H7 (cell line): ENCODE measurements at places on chromosomes 3 and 15. TPM values are rescaled to one million over a fixed set of nuclear protein-coding genes. Genes with fewer than 3 reads are reported as not detected.

DNA sequence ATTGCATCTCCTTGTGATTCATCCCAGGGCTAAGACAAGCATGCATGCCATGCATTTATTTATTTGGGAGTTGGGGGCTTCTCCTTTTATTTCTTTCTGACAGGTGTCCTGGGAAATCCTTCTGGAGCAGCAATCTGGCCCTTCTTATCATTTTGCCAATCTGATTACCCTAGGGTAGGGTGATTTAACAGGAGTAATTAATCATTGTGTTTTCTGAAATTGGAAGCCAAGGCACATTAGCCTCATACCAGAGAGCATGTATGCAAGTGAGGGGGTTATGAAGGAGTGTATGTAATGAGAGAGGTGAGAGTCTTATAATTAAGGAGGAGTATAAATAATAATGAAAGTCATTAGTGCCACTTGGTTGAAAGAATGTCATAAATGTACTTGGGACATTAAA lies 37.4 kb upstream of the ARPP21 start:
- DNase-seq, result no peak

DNA sequence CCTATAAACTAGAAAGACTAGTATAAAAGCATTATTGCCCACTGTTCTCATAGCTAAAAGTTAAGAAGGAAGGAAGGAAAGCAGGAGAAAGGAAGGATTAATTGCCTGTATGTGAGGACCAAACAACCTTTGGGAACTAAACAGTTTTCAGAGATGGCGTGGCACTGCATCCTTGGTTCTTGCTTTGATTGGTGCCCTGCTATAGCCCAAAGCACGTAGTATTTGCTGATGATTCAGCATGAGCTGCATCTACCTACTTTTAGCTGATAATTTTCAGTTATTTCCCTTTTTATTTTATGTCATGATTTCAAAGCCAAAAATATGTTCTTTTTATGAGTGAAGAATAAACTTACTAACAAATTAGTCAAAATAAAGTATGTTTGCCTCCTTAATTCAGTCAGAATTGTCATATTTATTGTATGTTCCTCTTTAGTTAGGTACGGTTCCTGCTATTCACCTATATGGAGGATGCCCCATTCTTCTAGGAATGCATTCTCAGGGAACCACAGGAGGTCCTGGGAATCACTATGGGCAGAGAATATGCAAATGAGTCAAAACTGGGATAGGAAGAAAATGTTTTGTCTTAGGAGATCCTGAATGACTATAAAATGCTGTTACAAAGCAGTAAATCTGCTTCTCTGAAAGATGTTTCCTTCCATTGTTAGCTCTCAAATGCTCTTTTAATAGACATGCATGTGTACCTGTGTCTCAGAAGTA lies 65.4 kb upstream of the THSD4 start:
- DNase-seq, result peak; percentile 17

Gene NEK4
- total RNA-seq, result 26.2 and 36.5 TPM in 2 replicates

Gene ATP8B4
- not detected in 2 replicates for total RNA-seq

DNA sequence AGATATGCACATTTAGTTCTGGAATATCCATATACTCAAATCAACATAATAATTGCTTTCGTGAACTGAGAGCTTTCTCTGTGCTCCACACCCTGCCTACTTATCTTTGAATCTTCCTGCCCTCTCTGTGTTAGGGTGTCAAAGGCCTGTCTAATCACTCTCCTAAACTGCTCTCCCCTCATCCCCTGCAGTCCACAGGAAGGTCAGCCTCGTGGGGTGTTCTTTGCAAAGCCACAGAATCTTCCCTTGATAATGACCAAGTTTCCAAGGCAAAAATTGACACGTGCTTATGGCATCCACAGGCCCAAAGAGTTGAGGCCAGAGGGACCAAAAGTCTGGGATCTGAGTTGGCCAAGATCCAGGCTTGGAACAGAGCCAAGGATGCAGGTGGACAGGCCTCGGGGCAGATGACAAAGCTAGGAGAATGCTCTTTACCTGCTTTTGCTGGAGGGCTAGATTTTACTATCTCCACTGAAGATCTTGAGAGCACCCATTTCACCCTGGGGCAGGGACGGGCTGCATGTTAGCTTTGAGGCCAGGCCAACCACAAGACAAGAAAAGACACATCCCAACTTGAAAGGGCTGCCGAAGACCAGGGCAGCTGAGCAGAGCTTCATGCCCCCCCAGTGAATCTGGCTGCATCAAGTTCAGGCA lies 20.4 kb downstream of the BHLHE40 start:
- DNase-seq, result no peak

DNA sequence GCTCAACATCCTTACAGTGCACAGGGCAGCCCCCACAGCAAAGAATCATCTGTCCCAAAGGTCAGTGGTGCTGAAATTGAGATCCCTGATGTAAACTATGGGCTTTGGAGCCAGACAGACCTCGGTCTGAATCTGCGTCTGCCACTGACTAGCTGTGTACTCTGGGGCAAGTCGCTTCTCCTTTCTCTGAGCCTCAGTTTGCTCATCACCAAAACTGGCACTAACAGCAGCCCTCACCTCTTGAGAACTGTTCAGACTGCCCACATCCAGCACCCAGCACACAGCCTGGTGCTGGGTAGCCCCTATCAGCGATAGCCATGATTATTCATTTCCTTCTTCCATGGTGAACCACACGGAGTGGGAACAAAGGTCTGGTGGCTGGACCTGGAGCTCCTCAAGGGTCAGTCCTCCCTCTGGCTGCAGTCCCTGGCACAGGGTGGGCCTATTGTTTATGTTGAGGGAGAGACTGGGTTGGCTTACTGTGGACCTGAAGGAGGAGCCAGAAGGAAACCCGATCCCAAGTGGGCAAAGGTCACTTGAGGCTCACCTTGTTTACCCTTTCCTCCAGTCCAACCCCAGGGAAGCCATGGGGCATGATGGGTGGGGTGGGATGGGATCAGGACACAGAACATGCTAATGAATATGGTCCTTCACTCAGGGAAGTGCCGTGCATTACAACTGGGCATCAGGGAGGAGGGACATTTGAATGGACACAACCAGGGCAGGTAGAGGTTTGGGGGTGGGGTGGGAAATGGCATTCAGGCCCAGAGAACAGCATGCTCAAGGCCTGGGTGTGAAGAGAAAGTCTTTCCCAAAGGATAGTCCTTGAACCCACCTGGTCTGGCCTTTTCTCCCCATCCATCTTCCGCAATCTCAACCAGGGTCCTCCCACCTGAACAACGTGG lies 1.6 kb upstream of the PRKCD start:
- DNase-seq, result peak; percentile 80

DNA sequence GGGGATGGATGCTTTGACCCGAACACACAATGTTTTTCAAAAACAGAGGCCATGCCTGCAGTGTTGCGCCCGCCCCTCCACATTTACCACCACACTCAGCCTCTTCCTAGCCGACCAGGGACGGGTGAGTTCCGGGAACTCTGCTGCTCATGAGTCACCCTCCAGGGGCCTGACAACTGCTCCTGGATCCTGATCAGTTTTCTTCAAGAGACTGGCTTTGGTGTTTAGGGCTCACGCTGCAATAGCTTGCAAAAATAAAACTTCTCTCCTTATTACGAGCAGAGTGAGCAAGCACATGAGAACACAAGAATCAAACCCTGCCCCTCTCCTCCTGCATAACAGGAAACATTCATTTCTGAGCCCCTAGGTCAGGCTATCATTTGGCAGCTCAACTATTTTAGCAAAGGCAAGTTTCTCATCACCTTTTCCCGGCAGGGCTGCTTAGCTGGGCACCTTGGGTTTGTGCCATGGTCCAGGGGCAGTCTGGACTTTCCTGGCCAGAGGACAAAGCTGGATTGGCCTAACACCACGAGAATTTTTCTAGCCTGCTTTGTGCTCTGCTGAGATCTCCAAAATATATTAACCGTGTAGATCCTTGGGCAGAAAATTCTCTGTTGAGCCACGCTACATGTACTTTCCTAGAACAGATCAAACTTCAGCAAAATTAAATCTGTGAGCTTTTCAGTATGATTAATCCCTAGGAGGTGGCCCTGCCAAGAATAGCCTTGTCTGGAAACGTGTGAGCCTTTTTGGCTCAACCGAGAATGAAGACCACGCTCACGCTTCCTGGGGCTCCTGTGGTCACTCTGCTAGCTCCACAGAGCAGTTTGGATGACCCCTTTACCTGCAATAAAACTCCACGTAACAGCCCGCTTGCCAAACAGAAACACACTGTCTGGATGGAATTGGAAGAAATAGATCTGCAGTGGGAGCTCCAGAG lies 52.7 kb upstream of the SPATA12 start:
- peak; percentile 43 for DNase-seq

DNA sequence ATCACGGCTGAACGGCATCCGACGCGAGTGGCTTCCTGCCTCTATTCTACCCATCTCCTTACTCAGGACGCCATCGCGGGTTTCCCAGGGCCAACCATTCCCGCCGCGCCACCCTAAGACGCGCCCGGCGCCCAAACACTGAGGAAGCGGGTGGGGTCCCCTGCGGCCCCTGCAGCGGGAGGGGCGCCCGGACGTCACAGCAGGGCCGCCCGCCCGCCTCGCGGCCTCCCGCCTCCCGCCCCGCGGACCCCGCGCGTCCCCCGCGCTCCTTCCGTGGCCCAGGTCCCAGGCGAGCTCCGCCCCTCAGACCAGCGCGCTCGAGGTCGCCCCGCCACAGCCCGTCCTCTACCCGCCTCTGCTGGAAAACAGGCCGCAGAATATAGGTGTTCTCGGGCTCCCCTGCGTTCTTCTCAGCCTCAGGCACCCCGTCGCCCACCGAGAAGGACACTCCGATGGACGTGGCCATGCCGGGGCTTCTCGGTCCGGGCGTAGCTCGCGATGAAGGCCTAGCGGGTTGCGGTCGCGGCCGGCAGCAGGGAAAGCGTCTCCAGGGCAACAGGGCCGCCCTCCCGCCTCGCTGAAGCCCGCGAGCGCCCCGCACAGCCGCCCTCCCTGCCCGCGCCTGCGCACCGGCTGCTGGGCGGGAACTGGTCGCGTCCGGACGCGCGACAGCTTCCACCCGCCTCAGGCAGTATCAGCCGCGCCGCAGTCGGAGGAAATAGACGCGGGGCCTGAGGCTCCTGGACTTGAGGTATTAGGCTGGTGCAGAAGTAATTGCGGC lies at the start of gene DYNLT2B:
DYNLT2B (minus strand) TSS at position 554 of the 781 bp plus-strand sequence; CDS start at position 466, 88 bp downstream.
- peak; percentile 99 for DNase-seq

Gene THBS1
- 9.9 and 10.1 TPM in 2 replicates for total RNA-seq

DNA sequence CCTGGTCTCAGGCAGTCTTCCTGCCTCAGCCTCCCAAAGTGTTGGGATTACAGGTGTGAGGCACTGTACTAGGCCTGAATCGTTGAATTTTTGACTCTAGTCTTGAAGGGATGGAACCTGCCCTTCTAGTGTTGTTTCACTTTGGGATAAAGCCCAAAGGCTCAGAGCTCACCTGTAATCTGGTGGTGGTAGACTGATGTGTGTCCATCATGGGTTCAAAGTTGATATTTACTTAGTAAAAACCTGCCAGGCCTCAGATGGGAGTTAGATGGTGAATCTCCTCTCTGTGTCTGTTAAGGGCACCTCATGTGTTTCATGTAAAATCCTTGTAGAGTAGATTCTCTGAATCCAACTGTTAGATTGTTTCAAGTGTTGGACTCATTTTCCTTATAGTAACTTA lies 41.1 kb downstream of the FNDC3B start:
- DNase-seq, result no peak

- no peak for DNase-seq
Observed at GRCh38 chr3:125402639-125403038, 27.5 kb upstream of the ZNF148 start.

GRCh38 chr15:67927501-67928168 lies 87.8 kb upstream of the RNU6-1 start:
- DNase-seq, result no peak

Gene H1-8
- not detected in 2 replicates for total RNA-seq

Gene ROBO1
- total RNA-seq, result 34.5 and 71.2 TPM in 2 replicates

DNA sequence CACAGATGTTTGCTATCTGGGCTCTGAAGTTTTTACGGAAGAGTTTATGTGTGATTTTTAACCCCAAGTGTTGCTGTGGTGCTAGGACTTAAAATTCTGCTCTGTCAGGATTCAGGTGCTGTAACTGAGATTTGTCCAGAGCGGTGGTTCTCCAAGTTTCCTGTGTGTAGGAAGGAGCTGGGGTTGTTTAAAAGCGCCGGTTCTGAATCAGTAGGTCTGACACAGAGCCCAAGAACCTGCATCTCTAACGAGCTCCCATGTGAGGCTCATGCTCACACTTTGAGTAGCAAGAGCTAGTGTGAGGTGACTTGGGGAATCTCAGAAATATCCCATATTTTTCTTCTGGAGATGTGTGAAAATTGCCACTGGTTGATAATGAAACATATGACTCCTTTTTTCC lies 325.5 kb downstream of the SATB1 start:
- DNase-seq, result no peak

GRCh38 chr3:14019459-14019858 lies 105.2 kb downstream of the CHCHD4 start:
- DNase-seq, result no peak

DNA sequence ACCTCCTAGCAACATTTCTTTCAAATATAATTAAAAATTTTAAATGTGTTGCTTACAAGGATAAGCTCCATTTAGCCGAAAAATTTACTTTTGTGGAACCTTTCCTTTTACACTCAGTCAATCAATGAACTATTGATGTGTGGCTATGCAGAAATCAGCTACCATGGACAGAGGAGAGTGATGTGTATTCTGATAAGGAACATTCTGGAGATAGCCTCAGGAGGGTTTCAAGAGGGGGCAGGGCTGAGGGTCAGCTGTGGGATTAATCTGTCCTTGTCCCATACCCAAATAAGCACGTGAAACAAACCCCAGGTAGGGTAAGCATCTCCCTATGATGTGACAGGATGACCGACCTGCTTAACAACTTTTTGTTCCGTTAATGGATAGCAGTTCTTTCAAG lies 192.6 kb upstream of the PROK2 start:
- no peak for DNase-seq

GRCh38 chr3:127107491-127108375 lies 85.2 kb upstream of the PRR23E start:
- no peak for DNase-seq

Gene PLAAT1
- total RNA-seq, result 3.7 and 4.5 TPM in 2 replicates

GRCh38 chr3:13746385-13746784 lies 133.5 kb downstream of the WNT7A start:
- DNase-seq, result no peak

Gene ITIH4
- 0.14 TPM in 1 of 2 replicates, not detected in the other for total RNA-seq

Gene NDN
- 42.8 and 53.5 TPM in 2 replicates for total RNA-seq
